ENCODE measurements at places on chromosomes 11 and 22.

GRCh38 chr11:116929414-116930090 lies 92.1 kb upstream of the APOA1 start:
- DNase-seq: no peak

DNA sequence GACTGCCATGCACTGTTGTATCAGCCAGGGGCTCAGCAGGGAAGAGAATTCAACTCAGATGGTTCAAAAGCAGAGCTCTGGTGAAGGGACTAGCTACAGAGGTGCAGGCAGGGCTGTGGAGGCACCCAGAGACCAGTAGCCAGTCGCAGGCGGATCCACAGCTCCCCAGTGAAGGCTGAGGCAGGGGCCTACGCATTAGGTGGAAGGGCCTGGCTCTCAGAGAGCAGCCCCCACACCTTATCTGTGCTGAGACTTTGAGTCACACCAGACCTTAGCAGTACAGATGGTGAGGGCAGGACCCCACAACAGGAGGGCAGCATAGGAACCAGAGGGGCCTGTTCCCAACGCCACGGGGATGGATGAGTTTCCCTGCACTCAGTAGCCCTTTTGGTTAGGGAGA lies 189.6 kb downstream of the DSCAML1 start:
- no peak for DNase-seq

DNA sequence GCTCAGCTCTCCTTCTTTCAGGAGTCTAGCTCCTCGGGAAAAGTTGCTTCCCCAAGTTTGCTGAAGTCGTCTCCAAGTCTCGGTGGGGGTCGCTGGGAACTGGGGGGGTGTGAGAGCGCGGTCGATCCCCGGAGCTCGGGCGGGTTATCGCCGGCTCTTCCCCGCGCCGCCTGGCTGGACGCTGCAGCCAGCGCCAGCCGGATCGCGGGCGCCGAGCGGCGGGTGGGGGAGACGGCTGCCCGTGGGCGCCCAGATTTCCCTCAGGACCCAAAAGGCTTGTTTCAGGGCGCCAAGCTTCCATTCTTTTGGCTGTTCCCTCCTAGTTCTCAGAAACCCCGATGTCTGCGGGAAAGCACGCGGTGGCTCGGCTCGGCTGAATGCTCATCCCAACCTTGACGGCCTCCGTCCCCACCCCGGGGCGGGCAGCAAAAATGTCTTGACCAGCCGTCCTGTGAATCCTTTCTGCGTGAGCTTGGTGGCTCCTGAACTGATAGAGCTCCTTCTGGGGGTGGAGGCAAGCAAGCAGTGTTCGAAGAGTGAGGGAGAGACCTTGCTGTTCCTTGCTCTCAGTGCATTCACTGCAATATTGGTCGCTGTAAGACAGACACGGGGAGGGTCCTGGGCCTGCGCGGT lies 1.7 kb downstream of the ZBTB16 start:
- DNase-seq: no peak

DNA sequence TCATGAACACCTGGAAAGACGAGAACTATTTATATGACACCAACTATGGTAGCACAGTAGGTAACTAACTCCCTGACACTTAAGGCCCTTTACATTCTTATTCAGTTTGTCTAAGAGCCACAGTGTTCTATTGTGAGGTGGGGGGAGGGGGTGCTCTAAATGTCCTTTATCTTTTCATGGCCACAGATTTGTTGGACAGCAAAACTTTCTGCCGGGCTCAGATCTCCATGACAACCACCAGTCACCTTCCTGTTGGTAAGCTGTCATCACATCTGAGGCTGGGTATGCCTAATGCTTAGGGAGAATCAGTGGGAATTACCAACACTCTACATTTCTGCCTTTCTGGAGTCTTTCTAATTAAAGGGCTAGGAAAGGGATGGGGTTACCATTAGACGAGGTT lies 30.7 kb downstream of the EHF start:
- DNase-seq: no peak

DNA sequence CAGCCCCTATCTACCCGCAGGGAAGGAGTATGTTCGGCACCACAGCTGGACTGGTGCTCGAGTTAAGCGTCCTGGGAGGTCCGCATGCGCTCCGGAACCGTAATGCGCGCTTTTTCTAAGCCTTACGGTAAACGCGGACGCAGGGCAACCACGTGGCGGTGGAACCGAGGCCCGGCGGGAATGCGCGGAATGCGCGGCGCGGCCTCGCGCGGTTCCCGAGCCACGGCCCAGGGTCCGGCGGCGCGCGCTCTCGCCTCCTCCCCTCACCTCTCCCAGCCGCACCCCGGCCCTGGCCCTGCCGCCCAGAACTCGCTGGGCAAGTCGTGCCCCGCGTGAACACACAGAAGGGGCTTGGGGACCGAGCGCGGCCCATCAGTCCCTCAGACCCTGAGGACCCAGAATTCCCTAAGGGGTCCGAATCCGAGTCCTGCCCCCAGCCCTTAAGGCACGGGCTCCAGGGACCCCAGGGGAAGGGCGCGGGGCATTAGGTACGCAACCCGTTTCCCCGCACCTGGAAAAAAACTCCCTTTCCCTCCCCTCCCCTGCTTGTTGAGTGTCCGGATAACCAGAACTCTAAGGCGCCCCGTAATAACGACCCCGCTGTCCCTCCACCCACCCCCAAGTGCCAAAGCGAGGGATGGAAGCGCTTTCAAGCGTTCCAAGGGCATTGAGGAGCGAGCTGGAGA lies 4.3 kb upstream of the CCND1 start:
- no peak for DNase-seq

DNA sequence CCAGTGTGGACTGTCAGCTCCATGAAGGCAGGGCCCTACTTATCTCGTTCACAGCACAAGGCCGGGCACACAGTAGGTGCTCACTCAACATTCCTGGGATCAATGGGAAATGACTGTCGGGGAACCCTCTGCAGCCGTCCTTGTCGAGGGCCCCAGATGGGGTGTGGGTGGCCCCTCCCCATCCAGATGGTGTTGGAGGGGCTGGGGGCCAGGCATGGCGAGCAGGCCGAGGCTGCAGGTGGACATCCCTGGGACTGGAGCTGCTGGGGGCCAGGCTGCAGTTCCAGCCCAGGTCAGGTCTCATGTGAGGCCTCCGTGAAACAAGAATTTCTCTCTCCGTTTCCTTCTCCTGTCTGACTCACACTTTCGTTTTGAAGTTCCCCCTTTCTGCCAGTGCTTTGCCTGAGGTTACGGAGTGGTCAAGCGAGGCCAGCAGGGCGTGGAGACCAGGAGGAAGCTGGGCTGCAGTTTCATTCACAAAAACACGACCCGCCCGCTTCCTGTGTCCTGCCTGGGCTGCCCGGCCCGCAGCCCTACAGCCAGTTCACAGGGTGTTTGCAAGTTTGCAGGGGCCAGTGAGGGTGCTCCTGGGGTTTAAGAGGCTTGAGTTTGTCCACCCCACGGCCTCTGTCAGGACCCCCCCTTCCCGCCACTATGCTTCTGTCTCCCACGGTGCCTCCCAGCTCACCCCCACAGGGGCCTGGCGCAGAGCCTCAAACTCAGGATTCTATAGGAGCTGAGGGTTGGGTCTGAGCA lies 4.5 kb downstream of the MYEOV start:
- DNase-seq: no peak

GRCh38 chr11:118448294-118448693 lies 12.0 kb downstream of the KMT2A start:
- no peak for DNase-seq

DNA sequence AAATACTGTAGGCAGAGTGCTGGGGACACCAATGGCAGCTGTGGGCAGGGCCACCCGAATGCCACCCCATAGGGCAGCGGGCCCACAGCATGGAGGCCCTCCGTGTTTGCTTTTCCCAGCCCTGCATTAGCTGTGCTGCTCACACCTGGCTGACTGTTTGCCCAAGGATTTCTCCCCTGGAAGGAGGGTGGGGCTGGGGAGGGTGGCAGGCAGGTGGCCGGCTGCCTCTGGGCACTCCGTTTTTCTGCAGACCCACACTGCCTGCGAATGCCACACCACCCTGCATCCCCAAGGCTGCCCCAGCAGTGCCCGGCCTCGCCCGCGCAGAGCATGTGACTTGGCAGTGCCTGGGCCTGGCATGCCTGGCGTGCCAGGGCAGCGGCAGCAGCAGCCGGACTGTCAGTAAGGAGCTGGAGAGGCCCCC lies 19.6 kb downstream of the DAGLA start:
- DNase-seq: no peak

DNA sequence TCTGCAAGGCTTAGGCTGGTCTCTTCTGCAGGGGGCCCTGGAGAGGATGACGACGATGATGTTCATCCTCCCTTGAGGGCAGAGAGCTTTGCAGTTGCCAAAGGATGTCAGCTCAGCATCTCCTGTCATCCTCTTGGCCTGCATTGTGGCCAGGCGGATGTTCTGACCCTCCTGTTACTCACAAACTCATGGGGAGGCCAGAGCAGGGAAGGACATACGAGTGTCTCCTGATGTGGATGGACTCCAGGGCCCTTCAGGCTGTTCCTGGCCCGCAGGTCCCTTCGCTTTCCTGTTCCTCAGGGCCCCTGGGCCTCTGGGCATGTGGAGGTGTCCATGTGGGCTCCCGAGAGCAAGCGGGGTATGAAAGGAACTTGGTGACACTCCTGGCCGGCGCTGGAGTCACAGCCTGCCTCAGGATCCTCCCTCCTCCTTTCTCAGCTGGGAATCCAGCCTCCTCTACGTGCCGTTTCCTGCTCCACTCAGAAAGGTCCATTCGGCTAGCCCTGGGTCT lies 8.5 kb downstream of the ADORA2A start:
- DNase-seq: no peak

DNA sequence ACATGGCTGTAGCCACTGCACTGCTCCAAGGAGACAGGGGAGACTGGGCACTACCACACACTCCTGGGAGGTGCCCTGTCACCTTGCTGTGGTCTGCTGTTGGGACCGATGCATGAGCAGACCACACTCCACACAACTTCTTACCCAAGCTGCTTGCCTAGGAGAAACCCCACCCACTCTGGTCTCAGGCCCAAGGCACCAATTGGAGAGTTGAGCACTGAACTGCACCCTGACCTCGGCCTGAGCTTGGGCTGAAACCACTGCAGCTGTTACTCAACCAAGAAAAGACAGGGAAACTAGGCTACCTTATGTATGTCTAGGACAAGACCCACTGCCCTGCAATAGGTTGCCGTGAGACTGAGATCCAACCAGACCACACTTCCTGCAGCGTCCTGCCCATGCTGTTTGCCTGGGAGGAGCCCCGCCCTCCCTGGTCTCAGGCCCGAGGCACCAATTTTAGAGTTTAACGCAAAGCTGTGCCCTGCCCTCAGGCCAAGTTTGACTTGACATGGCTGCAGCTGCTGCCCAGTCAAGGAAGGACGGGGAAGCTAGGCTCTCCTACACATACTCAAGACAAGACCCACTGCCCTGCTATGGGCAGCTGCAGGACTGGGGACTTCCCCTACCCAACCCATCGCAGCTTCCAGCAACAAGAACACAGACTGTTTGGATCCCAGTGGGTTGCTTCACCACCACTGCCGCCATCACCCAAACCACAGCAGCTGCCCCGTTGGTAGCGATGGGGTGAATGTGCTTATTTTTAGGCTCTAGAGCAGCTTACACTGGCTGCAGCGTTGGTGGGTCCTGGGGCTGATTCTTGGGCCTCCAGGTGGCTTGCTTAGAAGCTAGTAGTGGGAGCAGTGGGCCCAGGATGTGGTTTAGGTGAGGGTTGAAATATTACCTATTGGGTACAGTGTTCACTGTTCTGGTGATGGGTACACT lies 66.8 kb downstream of the BRD1 start:
- DNase-seq: no peak

DNA sequence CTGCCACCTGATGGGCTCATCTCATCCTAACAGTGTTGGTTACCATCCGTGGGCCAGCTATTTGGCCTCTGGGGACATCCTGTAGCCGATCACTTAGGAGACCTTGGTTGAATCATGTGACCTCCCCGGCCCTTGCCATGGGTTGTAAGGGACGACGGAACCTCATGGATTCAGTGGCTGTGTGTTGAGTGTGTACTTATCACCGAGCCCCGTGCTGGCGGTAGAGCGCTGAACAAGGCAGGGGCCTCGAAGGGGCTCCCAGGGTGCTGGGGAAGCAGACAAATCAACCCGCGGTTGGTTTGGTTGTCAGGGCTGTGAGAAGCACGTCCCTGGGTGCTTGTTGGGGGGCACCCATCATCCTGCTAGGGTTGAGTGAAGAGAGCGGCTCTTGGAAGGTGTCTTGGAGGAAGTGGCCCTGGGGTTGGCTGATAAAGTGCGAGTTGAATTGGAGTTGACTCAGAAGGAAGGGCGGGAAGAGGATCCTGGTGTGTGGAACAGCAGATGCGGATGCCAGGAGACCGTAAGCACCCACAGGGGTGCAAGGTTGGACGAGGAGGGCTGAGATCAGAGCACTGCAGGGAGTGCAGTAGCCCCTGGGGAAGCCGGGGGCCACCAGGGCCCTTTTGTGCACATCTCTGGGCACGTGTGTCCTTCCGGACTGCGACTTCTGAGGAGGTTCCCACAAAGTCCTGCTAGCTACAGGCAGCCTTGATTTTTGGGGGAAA lies 53.6 kb downstream of the MPPED1 start:
- DNase-seq: no peak

DNA sequence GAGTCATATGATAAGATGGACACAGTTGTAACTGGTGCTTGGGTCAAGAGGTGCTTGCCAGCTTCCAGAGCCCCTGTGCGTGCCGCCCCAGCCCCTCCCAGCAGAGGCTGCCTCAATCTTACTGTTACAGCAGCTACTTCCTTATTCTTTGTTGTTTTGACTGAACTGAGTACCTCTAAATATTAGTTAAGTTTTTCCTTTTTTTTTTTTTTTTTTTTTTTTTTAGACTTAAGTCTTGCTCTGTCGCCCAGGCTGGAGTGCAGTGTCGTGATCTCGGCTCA lies 8.8 kb downstream of the ZBED4 start:
- no peak for DNase-seq

DNA sequence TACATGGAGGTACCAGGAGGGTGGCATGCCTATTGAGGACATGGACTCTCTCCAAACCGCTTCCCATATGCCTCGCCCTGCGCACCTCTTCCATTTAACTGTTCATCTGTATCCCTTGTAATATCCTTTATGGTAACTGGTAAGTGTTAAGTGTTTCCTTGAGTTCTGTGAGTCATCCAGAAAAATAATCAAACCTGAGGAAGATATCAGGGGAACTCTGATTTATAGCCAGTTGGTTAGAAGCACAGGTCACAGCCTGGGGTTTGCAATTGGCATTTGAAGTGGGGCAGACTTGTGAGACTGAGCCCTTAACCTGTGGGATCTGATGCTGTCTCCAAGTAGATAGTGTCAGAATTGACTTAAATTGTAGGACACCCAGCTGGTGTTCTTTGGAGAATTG lies 27.6 kb upstream of the CAT start:
- no peak for DNase-seq

DNA sequence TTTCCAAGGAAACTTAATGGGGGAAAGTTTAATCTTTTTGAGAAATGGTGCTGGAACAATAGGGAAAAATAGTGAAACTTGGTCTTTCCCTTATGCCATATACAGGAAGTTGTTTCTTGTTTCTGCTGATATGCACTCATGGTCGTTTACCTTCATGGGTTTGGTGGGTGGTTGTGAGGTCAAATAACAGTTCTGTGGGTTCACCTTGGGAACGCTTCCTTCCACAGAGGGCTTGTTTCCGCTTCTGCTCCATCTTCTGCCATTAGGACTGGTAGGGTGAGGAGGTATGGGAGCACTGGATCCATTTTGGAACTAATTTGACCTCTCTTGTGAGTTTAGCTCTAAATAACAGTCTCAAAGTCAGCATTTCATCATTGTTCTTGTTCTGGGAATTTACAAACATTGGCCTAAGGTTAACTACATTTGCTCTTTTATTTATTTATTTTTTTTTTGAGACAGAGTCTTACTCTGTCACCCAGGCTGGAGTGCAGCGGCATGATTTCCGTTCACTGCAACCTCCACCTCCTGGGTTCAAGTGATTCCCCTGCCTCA lies 17.6 kb upstream of the RELA start:
- DNase-seq: no peak
